ENCODE measurements at places on chromosomes 3 and 15.

DNA sequence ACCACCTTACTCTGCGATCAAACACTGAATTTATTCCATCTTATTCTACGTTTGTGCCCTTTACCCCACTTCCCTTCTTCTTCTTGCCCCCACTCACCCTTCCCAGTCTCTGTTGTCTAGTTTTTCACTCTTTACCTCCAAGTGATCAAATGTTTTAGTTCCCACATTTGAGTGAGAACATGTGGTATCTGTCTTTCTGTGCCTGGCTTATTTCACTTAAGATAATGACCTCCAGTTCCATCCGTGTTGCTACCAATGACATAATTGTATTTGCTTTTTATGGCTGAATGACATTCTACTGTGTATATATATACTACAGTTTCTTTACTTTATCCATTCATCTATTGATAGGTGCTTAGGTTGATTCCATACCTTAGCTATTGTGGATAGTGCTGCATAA, 78.8 kb downstream of the PDCD6IP start:
- no peak for DNase-seq

DNA sequence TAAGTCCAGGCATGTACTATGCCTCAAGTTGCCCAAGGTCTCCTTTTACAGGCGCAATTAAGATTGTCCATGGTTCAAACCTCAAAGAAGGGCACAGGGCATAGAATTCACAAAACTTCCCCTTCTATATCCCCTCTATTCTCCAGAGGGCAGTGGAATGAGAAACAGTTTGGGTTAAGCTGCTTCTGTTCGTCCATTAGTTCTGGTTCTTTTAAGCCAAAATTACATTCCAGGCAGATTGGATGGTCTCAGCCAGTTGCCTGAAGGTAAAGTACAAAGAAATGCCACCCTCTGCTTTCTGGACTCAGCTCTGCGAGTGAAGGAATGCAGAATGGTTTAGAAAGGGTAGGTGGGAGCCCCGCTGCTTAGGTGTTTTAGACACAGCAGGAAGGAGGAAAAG, 200.7 kb downstream of the GREM1 start:
- no peak for DNase-seq

DNA sequence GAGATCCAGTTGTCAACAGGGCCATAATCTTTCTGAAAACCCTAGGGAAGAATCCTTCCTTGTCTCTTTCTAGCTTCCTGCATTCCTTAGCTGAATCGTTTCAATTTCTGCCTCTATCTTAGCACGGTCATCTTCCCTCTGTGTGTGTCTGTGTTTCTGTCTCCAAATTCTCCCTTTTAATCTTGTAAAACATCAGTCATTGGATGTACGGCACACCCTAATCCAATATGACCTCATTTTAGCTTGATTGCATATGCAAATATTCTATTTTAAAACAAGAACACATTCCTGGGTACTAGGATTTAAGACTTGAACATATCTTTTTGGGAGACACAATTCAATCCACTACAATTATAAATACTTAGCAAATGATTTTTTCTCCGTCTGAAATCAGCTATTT, 600.3 kb downstream of the GBE1 start:
- no peak for DNase-seq

DNA sequence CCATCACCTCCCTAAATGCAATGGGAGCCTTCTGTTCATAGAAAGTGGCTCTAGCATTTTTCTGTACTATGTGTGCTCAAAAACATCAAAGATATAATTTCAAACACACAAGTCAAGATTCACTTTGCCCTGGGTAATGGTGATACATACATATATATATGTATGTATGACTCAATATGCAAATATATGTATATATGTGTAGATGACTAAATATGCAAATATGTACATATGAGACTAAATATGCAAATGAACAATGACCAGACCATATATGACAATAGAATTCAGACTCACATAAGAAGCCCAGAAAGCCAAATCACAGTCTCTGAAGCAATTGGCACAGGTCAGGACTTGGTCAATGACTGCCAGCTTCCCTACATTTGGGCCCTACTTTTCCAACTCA, 36.9 kb upstream of the SNRK start:
- no peak for DNase-seq

DNA sequence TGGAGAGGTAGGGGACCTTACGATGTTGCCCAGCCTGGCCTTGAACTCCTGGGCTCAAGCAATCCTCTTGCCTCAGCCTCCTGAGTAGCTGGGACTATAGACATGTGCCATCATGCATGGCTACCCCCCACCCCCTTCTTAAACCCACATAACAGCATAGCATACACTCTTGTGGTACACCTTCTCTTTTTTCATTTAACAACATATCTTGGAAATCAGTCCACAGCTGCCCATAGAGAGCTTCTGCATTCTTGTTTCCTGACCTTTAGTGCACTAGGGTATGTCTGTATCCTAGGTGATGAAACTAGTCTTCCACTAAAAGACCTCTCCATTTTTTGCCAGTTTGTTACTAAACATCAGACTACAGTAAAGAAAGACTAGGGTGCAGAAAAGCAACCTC, 33.0 kb downstream of the SLC28A1 start:
- DNase-seq = no peak
